ENCODE measurements at places on chromosomes 11 and 22.

GRCh38 chr11:36257351-36257750 is 31.9 kb downstream of the COMMD9 start:
- DNase-seq = no peak

GRCh38 chr11:59641156-59641555 is 25.6 kb upstream of the OSBP start:
- DNase-seq = no peak

DNA sequence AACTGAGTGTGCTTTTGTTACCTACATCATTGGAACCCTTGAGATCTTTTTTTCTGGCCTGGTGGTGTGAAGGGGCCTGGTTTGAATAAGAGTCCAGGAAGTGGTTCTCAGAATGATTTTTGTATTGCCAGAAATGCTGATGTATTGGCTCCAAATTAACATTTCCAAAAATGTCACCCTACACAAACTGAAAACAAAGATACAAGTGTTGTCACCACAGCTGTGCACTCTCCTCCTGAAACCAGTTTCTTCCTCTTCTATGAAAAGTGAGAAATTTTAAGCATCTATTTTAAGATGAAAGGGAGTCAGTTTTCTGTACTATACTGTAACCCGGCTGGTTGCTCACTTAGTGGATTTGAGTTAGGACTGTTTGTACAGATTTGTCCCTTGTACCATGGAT is 218.8 kb downstream of the PGR start:
- DNase-seq = no peak

DNA sequence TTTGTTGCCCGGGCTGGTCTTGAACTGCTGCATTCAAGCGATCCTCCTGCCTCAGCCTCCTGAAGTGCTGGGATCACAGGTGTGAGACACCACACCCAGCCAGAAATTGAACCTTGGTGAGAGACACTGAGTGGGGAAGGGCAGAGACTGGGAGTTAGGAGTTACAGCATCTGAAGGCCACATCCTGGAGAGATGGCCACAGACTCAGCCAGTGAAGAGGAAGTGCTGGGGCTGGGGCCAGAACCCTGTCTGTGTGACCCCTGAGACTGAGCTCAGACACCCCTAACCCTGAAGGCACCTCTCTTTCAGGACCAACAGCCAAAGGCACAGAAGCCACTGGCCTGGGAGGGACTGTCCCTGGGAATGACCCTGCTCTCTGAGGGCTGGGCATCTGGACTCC is 33.8 kb downstream of the TXN2 start:
- DNase-seq = no peak

GRCh38 chr11:65952052-65952521 is 6.8 kb downstream of the TSGA10IP start:
- no peak for DNase-seq

- DNase-seq = no peak
Measured at GRCh38 chr11:77147668-77148321, 19.7 kb downstream of the MYO7A start.

DNA sequence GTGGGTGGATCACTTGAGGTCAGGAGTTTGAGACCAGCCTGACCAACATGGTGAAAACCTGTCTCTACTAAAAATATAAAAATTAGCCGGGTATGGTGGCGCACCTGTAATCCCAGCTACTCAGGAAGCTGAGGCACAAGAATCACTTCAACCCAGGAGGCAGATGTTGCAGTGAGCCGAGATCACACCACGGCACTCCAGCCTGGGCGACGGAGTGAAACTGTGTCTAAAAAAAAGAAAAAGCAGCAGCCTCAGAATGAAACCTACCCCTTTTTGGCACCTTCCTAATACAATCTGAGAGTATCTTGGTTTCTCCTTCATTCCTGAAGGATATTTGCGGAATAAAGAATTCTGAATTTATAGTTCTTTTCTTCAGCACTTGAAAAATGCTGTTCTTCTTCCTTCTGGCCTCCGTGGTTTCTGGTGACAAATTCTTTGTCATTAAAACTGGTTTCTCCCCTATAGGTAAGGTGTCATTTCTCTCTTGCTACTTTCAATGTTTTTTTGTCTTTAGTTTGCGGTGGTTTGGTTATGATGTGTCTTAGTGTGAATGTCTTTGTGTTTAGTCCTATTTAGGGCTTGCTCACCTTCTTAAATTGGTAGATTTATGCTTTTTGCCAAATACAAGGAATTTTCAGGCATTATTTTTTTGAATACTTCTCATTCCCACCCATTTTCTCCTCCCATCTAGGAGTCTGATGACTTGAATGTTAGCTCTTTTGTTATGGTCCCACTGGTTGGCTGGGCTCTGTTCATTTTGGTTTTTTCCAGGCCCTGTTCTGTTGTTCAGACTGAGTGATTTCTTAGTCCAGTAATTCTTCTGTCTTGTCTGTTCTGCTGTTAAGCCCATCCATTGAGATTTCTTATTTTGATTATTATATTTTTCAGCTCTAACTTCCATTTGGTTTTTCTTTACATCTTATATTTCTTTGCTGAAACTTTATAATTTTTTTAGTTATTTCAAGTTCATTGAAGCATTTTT is 15.4 kb downstream of the ASRGL1 start:
- no peak for DNase-seq
